Stimulated activated CD4-positive, alpha-beta T cell treated with anti-CD3 and anti-CD28 coated beads, Interleukin-1b, Interleukin-23, amount 100 ng/mL, for 24 hours (primary cell): ENCODE measurements at places on chromosomes 12 and 14.

DNA sequence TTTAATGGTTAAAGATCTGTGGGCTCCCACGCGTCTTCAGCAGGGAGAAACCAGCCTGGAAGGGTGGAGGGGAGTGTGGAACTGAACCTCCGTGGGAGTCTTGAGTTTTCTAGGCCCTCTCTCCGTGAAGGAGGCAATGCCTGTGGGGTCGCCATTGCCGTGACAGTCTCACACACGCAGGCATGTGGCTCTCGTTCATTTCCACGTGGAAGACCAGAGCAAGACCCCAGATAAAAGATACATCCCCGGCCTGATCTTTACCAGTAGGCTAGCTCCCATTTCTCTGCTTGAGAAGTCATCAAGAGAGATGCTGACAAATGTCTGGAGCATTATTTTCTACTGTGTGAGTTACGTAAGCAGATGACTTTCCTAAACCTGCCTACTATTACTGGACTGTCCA lies 491.7 kb upstream of the LMO3 start:
- no peak for DNase-seq

- no peak for DNase-seq
Measured at GRCh38 chr12:26187014-26187798, 8.2 kb upstream of the SSPN start.

DNA sequence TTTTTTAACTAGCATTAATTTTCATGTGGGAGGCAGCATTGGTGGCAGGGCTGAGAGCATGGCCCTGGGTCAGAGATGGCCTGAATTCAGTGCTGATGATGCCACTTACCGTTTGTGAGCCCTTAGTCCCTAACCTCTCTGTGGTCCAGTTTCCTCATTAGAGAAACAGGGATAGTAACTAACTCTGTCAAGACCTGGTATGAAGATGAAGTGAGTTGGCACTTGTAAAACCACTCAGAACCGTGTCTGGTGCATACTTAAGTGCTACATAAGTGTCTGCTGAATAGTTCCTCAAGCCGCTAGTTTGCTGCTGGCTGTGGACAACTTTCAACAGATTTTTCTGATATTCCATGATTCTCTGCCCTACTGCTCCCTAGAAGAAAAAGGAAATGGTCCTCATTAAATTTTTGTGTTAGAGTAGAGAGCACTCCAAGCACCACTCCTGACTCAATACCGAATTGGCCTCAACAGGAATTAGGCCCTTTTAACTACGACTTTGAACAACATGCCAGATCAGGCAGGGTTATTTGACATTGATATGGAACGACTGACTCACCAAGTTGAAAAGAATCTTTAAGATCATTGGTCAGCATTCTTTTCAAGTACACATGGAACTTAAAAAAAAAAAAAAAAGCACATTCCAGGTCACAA lies 250.2 kb downstream of the ANO2 start:
- no peak for DNase-seq

DNA sequence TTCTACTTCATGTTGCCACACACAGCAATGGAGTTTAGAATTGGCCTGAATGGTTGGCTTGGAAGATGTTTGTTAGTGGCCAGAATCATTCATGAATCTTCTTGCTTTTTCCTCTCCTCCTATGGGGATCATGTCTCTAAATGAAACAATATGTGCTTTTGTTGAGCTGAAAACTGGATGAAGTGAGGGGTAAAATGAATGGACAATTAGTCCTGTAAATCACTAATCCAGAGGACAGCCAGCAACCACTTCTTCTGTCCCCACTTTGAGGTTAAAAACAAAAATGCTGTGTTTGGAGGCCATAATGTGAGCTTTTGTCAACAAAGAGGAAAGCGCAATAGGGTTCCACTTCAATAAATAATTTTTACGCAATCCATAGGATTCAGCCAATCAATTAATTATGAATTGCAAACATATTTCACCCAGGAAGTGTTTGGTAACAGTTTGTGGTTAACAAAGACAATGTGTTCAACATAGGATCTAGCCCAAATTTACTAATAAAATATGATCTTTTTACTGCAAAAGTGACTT lies 30.3 kb upstream of the AMIGO2 start:
- no peak for DNase-seq

DNA sequence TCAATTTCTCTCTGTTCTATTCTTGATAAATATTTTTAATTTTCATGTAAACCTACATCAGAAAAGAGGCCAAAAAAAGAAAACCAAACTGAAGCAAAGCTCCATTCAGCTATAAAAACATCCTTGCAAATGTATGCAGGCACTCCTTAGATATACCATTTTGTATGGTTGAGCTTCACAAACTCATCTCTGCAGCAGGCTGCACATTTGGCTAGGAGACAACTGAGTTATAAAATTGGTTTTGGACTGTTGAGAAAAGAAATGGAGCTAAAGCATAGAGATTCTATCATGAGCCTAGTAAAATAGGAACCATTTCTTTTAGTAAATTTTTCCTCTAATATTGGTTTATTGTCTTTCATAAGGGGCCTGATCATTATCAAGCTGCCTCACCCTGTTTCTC lies 156.4 kb downstream of the SYT1 start:
- DNase-seq: no peak

GRCh38 chr12:13165617-13166041 lies 30.9 kb upstream of the EMP1 start:
- DNase-seq: peak; percentile 74

DNA sequence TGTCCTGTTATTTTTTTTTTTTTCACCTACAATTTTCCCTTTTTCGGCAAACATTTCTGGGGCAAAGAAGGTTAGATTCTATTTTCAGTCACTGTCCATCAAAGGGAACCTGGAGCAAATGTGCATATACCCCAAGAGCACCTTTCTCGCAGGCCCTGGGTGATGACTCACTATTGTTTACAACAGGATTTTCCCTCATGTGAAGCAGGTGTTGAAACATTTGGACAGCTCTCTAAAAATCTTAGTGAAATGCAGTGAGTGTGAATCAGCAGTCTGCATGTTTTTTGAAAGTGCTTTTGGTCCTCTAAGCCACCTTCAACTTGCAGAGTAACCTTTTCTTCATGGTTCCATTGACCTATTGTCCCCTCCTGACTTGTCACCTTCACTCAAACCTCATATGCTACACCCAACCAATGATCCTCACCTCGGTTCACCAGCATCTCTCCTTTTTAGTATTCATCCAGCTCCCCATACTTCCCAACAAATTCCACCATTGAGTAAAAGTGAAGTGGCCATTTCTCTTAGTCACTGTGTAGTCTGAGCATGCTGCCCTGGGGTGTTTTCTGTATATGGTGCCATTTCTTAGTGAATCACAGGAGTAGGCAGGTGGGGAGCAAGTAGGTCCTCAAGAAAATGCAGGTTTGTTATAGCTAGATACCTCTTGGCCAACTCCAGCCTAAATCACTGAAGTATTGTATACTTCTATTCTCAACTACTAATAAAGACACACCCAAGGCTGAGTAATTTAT lies 260.2 kb downstream of the BMP4 start:
- DNase-seq: no peak

- no peak for DNase-seq
Measured at GRCh38 chr12:50615907-50616296, 111.1 kb downstream of the DIP2B start.

GRCh38 chr14:35932659-35933159 lies 106.6 kb downstream of the BRMS1L start:
- DNase-seq: peak; percentile 21

DNA sequence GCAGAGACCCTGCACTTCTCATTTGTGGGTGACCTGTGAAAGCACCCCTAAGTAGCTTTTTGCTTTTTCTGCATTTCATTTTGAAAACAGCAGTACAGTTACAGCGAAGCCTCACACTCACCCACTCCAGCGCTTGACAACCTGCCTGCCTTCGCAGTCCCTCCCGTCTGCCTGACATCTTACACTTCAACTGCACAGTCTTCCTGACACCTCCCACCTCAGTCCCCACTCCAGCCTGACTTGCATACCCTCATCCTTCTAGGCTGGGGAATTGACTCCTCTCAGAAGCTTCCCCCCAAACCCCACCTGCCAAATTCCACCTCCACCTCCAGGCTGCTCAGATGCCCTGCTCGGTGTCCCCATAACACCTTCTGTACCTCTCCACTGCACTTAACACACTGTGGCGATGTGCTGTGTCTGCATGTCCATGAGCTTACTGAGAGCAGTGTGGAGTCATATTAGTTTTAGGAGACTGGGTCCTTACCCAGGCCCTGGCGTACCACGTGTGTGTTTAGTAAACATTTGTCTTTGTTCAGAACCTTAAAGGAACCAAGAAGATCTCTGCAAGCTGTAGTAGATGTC lies 159.4 kb downstream of the PRKCH start:
- no peak for DNase-seq

DNA sequence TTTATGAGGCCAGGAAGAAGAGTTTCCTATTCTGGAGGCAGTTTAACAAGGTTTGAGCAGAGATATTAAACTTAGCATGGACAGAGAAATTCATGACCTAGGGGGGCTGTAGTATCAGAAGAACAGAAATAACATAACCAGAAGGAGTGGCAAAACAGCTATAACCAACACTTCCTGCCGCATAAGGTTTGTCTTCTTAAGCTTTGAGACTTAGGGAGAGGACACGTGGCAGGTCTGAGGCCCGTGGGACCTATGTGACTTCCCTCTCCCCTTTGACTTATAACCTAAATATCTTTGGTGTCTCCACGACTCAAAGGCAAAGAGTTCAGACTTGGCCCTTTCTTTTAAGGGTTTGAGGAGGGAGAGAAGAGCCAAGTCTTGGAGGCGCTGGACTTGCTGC lies 119.1 kb upstream of the PZP start:
- DNase-seq: no peak

DNA sequence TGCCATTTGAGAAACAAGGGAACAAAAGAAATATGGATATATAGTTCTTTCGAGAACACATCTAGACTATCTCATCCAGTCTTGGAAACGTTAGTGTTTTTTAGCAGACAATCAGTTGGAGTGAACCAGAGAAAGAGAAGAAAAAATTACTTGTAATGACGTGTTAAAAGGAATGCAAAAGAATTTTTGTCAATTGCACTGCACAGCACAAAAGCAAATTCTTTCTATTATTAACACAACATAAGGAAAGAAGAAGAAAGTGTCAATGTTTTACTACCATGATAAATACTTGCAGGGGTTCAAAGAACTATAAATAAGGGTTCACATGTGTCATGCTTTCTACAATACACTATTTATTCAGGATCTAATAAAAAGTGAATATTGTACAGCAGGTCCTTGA lies 27.5 kb upstream of the GSG1 start:
- no peak for DNase-seq

DNA sequence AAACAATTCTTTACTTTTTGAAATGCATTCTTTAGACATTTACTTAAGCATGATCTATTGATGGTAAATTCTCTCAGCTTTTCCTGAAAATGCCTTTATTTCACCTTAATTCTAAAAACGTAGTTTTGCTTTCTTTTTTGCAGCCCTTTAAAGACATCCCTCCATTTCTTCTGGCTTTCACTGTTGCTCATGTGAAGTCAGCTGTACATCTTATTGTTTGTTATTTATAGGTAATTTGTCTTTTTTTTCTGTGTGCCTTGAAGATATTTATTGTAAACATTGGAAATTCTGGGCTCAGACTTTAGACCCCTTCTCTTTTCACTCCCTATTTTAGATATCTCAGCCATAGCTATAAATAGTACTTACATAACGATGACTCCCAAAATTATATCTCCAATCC lies 70.4 kb downstream of the IFNG start:
- DNase-seq: no peak

DNA sequence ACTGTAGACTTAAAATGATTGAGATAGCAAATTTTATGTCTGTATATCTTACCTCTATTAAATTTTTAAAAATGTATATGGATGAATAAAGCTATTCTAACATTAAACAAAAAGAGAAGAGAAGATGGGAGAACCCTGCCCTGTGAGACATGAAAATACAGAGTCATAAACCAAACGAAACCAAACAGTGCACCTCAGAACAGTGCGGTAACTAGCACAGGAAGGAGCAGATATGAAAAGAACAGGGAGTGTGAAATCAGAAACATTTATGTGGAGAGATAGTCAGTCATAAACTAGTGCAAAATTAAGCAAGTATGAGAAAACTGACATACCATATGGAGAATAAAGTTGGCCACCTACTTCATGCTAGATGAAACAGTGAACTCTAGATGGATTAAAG lies 135.1 kb downstream of the ERC1 start:
- DNase-seq: no peak

- DNase-seq: no peak
Measured at GRCh38 chr14:91396959-91397815, 20.4 kb downstream of the CCDC88C start.

GRCh38 chr12:13178568-13179210 lies 17.8 kb upstream of the EMP1 start:
- DNase-seq: no peak

DNA sequence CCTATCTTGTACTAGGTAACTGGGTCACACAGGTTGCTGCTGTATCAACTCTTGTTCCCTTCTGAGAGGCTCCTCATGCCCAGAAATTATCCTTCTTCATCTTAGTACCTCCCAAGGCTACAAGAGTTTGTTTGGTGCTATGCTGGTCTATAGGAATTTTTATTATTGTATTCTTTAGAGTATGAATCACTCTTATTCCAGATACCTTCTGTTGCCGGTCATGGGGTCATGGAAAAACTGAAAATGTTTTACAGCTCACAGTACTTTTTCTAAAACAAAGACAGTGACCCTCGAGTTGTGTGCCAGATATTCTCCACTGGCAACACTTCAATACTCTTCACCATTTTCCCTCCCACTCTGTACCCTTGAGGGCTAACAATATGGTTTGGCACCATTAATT lies 1598.0 kb upstream of the TMEM132C start:
- no peak for DNase-seq

- no peak for DNase-seq
Measured at GRCh38 chr12:58833853-58834252, 86.5 kb downstream of the LRIG3 start.

DNA sequence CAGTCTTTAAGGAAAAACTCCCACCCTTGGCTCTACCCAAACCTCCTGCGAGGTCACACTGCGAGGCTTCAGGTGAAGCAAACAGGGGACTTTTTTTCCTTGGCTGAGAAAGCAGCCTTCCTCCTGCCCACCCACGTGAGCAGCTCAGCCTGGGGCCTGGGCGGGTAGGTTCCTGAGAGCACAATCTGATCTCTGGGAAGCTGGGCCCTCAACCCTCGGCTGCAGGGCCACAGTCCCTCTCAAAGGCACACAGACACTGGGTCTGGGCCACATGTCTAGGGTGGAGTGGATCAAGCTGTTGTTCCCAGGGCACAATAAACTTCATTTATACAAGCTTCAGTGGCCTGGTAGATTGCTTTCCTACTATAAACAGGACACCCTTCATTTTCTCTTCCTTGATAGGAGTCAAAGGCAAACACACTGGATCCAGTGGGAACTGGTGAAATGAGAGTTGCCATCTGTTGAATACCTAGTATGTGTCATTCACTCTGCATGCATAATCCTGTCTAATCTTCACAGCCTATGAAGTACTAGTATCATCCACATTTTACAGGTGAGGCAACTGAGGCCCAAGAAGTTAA lies 41.3 kb upstream of the PNMA1 start:
- no peak for DNase-seq
